ENCODE measurements at places on chromosomes 3 and 15.

GRCh38 chr3:47533996-47534454 is 20.5 kb upstream of the ELP6 start:
- no peak for DNase-seq

GRCh38 chr3:106421909-106422308 is 553.1 kb upstream of the CBLB start:
- DNase-seq = no peak

DNA sequence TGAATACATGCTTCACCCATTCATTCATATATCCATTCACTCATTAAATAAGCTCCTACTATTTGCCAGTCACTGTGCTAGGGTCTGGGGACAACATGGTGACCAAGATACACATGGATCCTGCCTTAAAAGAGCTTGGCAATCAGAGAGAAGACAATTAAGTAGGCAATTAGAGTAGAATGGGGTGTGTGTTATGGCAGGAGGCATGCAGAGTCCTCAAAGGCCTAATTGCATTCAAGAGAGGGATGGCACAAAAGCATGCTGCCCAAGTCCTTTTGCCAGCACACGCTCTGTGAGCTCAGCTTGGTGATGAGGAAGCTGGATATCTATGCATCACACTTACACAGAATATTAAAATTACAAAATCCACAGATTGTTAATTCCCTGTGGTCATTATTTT is 2.8 kb upstream of the PRICKLE2 start:
- no peak for DNase-seq

DNA sequence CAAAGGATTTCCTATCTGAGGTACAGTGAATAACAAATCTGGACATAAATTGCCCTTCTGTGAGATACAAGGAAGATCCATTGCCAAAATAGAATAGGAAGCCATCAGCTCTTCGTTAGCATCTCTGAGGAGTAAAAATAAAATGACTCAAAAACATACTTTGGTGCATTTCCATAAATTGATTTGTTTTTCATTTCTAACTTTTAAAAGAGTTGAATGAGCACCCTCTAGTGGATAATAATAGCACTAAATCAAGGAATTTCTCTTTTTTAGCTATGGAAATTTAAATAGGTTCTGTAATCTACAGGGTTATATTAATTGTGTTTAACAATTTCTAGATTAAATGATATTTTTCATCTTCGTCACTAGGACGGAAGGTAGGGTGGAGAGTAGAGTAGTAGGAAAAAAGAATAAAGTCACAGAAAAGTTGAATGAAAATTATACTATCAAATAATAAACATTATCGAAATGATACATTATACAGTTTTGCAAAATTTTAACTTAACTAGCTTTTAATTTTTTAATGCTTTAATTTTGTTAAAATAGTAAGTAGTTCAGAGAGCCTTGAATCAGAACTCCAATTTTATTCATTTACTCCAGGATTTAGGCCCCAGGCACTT is 6.4 kb downstream of the NSUN3 start:
- DNase-seq = no peak

DNA sequence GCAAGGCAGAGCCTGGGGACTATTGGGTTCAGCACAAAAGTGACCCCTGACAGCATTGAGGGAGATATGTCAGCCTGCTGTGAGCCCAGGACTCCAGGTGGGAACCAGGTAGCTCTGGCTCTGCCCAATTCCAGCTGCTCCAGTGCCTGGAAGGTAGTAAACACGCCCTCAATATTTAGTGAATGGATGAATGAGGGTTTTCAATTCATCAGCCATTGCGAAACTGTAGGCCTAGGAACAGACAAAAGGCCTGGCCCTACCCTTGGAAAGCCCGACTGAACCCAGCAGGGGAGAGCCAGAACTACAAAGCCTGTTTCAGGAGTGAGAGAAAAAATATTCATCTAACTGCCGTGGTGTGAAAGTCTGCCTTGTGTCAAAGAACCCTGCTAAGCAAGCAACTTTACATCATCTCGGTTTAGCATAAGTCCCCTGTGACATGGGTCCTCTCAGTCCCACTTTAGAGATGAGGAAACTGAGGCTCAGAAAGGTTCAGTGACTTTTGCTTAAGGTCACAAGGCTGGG is 8.1 kb upstream of the CSK start:
- no peak for DNase-seq

GRCh38 chr15:66822576-66822975 is 120.5 kb downstream of the SMAD6 start:
- no peak for DNase-seq

- DNase-seq = peak; percentile 42
Observed at GRCh38 chr15:66603301-66604179, 37.7 kb upstream of the LCTL start.
